Non-pigmented ciliary epithelial cell (primary cell): ENCODE measurements at places on chromosomes 5 and 9.

DNA sequence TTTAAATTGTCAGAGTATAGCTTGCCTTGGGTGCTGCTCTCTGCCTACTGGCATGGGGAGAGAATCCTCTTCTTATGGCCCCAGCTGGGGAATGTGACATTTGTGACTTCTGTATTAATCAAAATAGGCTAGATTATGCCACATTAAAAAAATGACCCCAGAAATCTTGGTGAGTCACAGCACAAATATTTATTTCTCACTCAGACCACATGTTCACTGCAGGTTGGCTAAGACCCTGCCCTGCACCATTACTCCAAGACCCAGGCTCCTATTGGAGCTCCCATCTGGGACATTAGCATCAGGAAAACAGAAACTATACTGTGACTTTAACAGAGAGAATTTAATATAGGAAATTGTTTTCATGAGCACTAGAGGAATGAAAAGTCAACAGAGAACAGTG, 16.6 kb upstream of the WHRN start:
- DNase-seq, result no peak

DNA sequence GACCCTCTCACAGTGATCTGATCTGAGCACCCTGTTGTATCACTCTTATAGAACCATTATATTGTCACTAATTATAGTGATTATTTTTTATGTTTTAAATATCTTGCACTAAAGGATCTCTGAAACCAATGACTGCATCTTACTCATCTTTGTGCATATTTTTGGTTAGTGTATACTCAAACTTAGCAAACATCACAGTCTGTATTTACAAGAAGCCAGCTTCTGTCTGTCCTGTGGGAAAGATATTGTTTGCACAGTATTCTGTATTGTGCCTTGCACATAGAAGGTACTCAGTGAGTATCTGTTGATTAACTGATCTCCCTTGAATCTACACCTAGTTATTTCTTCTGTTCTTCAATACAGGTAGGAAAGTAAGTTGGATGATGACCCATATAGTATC, 131.5 kb downstream of the PAM start:
- no peak for DNase-seq

- DNase-seq, result no peak
Observed at GRCh38 chr9:12091865-12092527, 601.2 kb upstream of the TYRP1 start.

DNA sequence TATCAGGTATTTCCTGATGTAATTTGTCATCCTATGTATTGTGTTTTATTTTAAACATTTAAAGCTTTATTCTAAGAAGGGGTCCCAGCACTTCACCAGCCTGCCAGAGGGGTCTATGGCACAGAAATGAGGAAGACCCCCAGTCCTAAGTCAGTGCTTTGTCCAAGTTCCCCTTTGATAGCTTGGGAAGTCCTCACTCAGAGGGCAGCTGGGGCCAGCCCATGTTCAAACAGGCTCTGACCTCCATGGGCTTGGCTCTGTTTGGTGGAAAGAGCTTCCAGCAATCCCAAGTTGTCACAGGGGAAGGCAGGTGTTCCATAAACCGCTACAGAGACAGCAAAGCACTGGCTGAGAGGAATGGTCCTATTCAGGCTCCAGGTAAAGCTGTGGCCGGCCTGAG, 26.6 kb upstream of the AKNA start:
- DNase-seq, result no peak

DNA sequence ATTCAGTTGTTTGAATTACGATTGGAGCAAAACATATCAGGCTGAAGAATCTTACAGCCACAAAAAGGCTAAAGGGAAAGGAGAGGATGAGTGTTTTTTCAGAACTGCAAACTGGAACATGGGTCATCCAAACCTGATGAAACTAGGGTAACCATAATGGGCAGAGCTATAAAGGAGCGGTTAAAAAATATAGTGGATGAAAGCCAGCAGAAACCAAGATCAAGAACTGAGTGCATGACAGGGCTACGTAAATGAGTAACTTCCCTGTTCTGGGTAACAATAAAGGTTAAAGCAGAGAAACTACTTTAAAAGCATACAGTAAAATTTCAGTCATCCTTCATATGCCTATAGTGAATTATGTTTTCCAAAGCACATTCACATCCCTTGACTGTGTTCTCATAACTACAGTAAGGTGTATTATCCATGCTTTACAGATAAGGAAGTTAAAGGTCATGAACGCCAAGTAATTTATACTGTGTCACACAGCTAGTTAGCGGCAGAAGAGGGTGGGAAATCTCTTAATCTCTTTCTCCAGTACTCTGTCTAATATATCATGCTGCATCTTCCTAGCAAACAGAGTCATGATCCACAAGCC, 48.5 kb upstream of the GHR start:
- no peak for DNase-seq

DNA sequence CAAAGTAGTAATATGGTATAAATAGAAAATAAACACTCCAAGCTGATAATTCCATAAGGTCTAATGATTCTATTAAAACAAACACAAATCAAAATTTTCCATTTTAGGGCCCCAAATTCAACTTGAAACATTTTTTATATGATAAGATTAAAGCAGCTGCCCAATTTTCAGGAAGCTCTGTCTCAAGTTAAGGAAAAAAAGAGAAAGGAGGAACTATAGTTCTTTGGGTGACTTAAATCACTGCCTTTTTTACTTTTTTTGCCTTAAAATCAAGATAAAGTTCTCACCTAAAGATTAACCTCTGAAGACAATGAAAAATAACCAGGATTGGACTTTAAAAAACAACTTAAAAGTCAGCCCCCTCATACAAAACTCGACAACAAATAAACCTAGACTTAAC, 76.0 kb upstream of the IFNE start:
- DNase-seq, result no peak

DNA sequence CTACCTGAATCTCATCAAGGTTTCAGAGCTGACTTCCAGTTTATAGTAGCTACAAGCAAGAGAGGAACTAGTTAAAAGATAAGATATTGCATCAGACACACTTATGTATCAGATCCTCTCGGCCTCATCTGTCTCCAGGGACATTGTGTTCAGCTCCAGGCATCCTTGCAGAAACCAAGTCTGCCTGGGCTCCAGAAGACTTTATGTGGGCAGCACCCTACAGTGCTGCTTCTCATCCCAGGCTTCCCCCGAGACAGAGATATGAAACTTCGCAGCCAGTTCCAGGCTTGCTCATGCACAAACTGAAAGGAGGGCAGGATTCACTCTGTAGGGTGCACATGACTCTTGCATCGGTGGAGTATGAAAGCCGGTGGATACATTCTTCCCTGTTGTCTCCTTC, 33.9 kb upstream of the FOXB2 start:
- no peak for DNase-seq
